ENCODE measurements at places on chromosomes 12 and 14.

- no peak for DNase-seq
Measured at GRCh38 chr14:96164861-96165490, 39.7 kb upstream of the BDKRB2 start.

- DNase-seq: no peak
Measured at GRCh38 chr12:104852896-104853295, 105.2 kb downstream of the SLC41A2 start.

DNA sequence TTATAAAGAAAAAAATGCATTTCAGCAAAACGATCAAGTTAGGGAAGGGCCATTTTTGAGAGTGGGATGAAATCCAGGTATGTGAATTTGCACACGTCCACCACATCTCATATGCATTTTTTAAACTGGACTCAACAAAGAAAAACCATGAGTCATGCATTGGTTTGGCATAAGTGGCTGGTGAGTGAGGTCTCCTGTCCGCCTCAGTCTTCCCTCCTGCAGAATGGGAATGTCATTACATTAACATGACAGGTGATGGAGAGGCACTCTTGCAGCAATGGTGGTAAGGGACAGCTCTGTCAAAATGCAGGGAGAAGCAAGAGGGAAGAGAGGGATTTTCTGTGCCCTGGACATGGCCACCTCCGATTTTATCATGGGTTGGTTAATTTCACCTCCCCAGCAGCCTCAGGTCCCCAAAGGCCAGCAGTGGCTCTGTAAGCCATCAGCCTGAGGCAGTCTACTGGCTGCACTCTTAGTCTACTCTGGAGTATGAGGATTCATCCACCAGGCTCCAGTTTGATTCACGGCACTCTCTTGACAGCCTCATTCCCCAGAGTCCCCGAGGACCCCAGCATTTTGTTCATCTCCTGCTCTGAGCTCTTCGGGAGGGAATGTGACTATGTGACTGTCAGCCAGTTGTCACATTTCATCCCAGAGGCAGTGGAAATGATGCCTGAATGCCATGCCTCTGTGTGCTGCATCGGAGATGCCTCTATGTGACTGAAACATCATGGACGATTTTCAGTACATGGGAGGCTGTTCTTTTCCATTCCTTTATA is 17.1 kb upstream of the PWP1 start:
- DNase-seq: no peak

DNA sequence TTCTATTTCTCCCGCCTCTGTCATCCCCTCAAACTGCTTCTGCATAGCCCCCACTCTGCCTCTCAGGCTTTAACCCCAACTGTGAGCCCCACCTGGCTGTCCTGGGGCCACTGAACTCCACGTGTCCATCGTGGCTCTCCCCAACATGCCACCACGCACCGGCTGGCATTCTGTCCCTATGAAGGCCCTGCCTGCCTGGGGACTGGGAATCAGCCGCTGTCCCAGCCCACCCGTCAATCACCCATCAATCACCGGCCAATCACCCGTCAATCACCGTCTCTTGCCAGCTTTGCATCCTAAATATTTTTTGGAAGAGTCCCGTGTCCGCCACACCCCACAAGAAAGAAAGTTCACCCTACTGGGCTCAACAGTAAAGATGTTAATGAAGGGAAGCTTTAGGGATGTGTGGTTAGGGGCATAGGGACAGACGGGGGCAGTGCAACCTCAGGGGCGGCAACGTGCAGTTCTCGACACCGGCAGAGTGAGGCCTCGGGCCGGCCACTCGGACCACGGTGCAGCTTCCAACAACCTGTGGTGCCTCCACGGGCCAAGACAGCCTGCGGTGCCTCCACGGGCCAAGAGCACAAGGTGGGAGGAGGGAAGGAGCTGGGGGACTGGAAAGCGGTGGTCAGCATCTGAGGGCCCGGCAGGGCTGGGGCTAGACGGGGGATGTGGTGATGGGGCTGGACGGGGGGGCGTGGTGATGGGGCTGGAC is 85.6 kb downstream of the GALNT9 start:
- no peak for DNase-seq

DNA sequence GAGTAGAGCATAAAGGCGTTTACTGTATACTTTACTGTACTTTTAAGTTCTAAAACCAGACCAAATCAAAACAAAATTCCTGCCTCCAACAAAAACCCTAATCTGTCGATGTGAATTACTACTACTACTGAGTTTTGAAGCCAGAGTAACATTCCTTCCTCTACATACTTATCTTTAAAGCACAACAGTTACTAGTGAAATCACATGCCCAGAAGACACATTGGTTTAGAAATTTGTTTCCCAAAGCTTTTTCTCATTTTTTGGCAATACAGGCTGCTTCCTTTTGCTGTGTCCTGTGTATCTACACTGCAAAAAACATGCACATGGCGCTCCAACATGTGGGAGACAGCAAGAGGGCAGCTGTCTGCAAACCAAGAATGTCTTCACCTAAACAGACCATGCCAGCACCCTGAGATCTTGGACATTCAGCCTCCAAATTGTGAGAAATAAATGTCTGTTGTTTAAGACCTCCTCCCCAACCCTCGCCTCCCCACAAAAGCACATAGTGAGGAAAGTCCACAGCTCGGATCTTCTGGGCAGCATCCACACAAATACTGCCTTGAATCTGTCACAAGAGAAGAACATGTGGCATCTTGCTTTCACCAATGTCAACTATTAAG is 21.1 kb downstream of the SETD3 start:
- no peak for DNase-seq

DNA sequence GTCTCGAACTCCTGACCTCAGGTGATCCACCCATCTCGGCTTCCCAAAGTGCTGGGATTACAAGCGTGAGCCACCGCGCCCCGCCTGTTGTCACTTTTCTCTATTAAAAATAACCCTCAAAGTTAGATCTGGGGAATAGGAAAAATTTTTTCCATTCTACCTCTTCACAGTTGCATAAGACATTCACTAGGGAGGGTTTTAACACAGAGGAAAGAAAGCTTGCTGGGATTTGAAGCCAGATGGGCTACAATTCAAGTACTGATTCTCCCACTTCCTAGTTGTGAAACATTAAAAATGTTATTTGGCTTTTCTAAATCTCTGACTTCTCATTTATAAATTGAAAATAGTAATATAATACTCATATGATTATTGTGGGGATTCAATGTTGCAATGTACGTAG is 23.3 kb upstream of the SLC15A5 start:
- DNase-seq: no peak

- DNase-seq: no peak
Measured at GRCh38 chr14:70649803-70650202, 8.1 kb downstream of the TTC9 start.

DNA sequence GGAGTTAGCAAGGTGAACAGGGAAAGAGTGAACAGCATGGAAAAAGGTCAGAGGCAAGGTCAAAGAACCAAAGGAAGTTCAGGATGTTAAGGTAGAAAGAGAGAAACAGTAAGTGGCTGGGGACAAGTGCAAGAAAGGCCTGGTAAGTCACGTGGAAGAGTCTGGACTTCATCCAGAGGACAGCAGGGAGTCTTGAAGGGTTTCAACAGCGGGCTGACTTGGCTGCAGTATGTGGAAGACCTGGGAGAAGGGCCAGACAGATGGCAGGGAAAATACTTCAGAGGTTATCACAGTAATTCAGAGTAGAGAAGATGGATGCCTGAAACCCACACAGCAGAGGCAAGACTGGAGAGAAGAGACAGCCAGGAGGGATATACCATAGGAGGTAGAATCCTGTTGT is 34.0 kb downstream of the CIT start:
- DNase-seq: no peak

DNA sequence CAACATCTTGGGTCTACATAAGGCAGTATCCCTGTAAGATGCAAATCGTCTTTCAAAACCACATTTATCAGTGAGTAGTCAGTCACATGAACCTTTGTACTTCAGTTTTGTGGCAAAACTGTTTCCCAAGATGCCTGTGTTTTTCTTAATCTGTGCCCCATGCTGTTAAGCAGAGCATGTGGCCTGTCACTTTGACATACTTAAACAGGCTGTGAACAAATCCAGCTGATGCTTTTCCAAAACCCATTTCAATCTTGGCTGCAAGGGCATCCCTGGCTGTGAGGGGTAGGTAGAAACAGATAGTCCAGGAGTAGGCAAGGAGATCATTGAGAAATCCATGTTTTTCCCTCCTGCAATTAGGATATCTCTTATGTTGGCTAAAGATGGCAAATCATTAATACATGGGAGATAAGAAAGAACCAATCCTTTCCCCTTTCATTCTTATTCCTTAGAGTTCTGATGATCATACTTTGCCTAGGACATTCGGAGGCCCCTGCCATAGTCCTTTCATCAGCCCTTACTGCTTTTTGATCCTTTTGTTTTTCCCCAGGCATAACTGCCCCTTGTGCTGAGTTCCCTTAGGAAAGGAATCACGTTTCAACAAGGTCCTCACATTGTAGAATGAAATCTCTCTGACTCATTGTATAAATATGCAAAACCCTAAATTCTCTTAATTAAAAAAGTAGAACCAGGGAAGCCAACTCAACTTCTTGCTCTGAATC is 121.1 kb upstream of the EEA1 start:
- DNase-seq: no peak

DNA sequence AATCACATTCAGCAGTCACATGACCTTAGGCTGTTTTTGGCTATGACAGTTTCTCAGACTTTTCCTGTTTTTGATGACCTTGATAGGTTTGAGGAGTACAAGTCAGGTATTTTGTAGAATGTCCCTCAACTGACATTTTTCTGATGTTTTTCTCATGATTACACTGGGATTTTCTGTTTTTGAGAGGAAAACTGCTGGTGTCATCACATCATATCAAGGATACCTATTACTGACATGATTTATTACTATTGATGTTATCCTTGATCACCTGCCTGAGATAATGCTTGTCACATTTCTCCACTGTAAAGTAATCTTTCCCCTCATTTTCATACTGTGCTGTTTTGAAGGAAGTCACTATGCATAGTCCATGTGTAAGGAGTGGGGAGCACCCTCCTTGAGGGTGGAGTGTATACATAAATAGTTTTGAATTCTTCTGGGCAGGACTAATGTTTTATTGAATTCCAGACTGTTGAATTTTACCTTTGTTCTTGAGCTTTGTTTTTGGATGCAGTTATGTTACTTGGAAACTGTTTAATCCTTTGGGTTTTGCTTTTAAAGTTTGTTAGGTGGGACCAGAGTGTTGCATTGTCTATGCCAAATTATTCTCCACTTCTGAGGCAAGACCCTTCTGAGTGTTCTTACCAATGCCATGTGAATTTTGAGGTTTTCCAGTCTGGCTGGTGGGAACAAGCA is 444.5 kb upstream of the FAR2 start:
- no peak for DNase-seq

DNA sequence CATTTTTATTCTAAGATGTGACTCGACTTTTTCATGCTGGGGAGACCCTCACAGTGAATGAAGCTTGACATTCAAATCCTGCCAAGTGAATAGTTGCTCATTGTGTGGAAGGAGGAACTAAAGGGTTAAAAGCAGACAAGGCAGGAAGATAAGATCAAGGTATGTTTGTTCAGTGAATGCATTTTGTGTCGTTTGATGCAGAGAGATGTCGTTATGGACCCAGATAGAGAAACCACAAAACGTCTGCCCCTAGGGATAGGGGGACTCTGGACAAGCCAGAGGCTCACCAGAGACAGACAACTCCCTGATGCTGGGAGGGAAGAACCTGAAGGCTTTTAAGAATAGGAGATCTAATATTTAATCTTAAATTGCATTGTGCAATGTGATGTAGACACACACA is 72.5 kb upstream of the MYL2 start:
- no peak for DNase-seq

DNA sequence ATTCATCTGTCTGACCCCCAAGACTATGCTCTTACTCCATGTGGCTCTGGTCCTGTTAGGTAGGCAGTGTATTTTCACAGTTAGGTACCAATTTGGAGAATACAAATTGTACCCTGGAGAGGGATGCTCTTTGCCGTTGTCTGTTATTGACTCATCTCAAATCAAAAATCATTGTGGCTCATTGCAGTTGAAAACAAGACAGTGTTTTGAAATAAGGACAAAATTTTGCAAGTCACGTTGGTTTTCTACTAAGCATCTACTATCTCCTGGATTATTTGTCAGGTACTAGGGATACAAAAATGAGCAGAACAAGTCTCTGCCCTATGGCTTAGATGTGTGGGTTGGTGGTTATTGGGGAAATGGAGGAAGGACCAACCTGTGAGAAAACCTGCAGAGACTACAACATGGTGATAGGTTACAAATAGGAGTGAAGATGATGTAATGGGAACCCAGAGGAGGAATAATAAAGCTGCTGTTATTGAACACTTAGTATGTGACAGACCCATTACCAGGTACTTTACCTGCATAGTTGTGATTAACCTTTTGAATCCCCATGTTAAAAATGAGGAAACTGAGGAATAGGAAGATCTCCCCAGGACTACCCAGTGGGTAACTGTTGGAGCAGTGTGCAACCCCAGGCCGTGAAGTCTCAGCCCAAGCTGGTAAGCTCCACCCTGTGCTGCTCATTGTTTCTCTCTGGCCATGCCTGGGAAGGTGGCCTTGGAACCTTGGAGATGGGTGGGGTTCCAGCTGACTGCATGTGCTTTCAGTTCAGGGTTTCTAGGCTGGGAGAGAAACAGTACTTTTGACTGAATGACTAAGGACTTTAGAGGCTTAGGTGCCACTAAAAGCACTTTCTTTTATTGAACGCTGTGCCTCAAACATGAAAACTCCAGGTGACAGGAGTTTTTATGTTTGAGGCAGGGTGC is 72.9 kb upstream of the SRSF5 start:
- no peak for DNase-seq

- DNase-seq: no peak
Measured at GRCh38 chr14:60933920-60934655, 46.8 kb downstream of the TRMT5 start.

- no peak for DNase-seq
Measured at GRCh38 chr12:104575442-104576186, 118.9 kb downstream of the CHST11 start.

GRCh38 chr14:90857866-90858265 is 41.6 kb upstream of the TTC7B start:
- DNase-seq: no peak

DNA sequence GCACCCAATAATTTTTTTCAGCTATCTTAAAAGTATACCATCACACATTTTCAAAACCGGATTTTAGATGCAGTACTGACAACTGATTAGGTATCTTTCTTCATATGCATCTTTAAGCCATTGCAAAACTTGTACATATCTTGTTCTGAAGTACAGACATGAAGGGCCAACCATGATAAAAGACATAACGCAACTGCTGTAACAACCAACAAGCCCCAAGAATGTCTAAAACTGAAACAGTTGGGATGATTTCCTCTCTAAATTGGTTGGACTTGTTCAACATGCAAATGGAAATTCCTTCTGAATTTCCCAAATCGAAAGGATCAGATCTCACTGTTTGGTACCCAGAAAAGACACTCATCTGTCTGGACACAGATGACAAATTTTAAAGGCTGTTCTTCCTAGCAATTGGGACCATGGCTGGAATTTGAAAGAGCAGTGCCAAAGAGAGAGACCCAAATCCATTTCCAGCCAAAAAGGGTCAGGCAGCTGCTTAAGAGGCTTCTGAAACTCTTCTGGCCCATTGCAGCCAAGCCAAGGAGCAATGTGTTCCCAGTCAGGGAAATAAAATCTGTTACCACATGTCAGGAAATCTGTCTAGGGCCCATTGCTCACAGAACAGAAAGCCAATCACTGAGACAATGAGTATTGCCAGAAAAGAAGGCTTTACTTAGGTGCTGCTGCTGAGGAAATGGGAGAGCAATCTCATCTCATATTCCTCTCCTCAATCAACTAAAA is 1122.4 kb upstream of the USP15 start:
- no peak for DNase-seq
